ENCODE measurements at places on chromosomes 5 and 9.

- peak; percentile 50 for DNase-seq
Observed at GRCh38 chr9:90331826-90332575, 310.6 kb downstream of the DIRAS2 start.

GRCh38 chr9:76203373-76203772 is 190.9 kb downstream of the RFK start:
- DNase-seq, result no peak

GRCh38 chr9:88187631-88188030 is 49.4 kb upstream of the SPATA31C2 start:
- no peak for DNase-seq

GRCh38 chr9:82367929-82368328 is 379.4 kb downstream of the SPATA31D1 start:
- DNase-seq, result no peak

- DNase-seq, result no peak
Observed at GRCh38 chr5:150671509-150672236, 10.6 kb downstream of the MYOZ3 start.

GRCh38 chr5:149767281-149767550 is 37.1 kb downstream of the PPARGC1B start:
- no peak for DNase-seq

GRCh38 chr5:443239-444151 is 519 bp downstream of the EXOC3 start:
- no peak for DNase-seq

DNA sequence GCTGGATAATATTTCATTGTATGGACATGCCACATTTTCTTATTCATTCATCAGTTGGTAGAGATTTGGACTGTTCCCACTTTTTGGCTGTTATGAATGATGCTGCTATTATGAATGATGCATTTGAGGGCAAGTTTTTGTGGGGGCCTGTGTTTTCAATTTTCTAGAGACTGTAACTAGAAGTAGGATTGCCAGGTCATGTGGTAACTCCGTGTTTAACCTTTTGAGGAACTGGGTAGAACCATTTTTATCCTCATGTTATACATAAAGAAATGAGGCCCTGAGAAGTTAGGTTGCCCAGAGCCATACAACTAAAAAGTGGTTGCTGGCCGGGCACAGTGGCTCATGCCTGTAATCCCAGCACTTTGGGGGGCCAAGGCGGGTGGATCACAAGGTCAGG is 22.4 kb upstream of the STRBP start:
- DNase-seq, result no peak

- no peak for DNase-seq
Observed at GRCh38 chr5:95393279-95393678, 2.1 kb downstream of the FAM81B start.

- DNase-seq, result no peak
Observed at GRCh38 chr5:132198571-132198970, 29.1 kb downstream of the P4HA2 start.

GRCh38 chr5:137001026-137001569 is 498.0 kb downstream of the SPOCK1 start:
- DNase-seq, result no peak

DNA sequence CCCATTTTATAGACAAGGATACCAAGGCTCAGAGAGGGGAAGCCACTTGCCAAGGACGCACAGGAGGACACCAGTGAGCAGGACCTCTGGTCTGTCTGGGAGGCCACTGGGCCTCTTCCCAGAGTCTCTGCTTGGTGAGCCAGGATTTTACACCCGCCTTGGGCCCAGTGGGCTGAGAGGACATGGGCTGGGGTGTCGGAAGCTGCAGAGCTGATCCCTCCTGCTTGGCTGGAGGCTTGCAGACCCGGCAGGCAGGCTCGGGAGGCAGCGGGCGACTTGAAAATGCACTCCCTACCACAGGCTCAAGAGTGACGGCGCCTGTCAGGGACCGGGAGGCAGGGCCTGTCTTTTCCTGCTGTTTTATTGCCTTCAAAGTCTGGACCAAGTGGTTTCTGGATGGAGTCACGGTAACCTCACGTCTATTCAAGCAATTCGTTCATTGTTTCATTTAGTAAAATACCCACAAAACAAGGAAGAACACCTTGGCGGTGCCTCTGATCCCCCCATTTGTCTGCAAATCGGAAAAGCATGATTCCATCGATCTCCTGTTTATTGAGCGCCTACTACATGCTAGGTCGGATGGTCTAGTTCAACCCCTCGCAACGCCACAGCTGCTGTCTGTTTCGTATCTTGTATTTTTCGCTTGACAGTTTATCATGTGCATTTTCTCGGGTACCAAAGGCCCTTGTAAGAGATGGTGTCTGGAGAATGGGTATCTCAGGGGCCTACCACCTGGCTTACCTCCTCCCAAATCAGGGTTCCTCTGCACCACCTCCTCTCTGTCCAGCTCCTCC is 108.1 kb upstream of the IER5L start:
- no peak for DNase-seq

- DNase-seq, result peak; percentile 72
Observed at GRCh38 chr5:67577424-67577823, 380.8 kb upstream of the CD180 start.

GRCh38 chr9:132334364-132334763 is 20.4 kb downstream of the SETX start:
- DNase-seq, result no peak

GRCh38 chr9:131270171-131271015 is 5.9 kb downstream of the FAM78A start:
- DNase-seq, result no peak

DNA sequence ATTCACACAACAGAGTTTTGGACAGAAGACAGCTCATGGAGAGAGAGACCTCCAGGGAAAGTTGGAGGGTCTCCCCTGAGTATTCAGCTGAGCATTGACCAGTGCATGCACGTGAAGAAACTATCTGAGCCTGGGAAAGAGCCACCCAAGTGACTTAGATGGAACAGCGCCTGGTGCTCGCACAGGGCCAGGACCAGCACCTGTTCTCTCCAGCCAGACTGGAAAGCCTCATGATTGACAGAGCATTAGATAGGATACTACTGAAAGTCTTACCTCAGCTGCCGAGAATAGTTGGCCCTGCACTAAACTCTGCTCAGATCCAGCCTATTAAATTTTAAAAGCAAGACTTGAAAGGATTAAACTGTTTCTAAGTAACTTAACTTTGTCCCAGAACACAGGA is 28.3 kb upstream of the NEURL1B start:
- no peak for DNase-seq

DNA sequence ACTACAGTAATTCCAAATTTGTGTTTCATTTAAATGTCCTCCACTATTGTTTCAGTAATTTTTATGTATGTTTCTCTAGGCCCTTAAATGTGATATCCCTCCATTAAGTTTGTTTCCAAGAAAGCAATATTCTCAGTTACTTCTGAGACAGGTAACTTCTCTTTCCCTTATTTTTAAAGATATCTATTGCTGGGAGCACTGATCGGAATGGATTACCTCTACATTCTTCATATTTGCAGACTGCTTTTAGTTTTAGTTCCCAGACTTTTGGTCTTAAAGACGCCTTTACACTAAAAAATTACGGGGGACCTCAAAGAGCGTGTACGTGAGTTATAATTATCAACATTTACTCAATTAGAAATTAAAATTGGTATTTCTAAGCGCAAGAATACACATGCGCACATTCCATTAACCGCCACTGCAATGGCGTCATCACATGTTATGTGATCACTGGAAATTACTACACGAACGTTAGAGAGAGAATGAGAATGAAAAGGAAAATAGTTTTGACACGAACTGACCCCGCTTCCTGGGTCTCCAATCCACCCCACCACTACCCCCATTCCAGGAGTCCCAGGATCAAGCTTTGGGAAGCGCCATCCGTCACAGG is 519 bp upstream of the RAD50 start:
- peak; percentile 1 for DNase-seq

GRCh38 chr9:123400926-123401503 is 45.0 kb downstream of the CRB2 start:
- no peak for DNase-seq
